ENCODE measurements at places on chromosomes 7 and 10.

- no peak for DNase-seq
These were observed 13.4 kb downstream of the HEPACAM2 start for GRCh38 chr7:93212881-93213280.

DNA sequence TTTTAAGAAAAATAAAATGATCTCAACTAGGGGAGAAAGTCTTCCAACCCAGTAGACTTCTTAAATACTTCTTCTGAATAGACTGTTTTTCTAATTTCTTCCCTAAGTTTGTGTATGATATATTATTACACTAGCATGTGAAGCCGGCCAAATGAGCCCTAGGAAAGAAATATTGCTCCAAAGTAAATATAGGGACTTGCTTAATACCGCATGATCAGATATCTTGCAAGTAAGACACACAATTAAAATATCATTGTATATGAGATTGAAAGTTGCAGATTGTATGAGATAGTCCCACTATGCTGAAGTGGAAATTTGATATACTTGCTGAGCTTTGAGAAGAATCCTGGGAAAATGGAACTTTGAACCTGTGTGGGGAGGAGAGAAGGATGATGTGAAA lies 225.7 kb downstream of the BAMBI start:
- DNase-seq: no peak

DNA sequence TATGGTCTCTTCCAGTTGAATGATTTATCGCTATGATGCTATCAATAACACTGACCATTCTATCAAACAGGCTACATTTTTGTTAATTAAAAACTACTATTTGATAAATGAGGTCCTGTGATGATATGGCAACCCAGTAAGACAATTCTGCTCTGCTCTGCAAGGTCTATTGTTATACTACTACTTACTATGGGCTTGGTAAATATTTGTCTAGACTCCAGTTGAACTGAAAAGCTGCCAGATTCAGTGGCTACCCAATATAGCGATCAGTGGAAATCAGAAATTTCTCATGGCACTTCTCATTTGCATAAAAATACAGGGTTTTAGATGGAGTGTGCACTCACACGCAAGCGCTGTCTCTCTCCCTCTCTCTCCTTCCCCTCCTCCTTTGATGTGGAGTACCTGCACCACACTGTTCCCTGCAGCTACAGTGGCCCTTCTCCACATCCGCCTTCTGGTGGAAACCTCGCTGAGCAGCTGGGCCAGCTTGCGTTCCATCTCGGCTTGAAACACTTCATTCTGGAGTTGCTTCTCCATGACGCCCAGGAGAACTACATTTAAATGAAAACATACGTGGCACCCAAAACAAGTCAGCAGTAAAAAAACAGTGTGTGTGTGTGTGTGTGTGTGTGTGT lies 77.9 kb downstream of the KIAA1549 start:
- DNase-seq: peak; percentile 29

DNA sequence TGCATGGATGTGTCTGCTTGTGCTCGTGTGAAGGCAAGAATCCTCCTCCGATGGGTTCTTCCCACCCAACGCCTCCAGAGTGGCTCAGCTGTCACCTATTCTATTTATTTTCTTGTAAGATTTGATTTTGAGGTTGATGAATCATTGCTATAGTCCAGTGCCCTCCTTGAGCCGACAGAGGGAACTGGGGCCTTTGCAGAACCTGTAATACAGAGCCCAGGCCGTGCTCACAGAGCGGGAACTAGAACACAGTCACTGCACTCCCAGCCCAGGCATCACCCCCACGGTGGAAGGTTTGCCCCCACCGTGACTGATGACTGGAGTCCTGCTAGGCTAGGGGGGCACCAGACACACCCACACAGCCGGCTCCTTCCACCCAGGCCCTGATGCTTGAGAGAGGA lies 2.0 kb downstream of the RARRES2 start:
- DNase-seq: no peak

DNA sequence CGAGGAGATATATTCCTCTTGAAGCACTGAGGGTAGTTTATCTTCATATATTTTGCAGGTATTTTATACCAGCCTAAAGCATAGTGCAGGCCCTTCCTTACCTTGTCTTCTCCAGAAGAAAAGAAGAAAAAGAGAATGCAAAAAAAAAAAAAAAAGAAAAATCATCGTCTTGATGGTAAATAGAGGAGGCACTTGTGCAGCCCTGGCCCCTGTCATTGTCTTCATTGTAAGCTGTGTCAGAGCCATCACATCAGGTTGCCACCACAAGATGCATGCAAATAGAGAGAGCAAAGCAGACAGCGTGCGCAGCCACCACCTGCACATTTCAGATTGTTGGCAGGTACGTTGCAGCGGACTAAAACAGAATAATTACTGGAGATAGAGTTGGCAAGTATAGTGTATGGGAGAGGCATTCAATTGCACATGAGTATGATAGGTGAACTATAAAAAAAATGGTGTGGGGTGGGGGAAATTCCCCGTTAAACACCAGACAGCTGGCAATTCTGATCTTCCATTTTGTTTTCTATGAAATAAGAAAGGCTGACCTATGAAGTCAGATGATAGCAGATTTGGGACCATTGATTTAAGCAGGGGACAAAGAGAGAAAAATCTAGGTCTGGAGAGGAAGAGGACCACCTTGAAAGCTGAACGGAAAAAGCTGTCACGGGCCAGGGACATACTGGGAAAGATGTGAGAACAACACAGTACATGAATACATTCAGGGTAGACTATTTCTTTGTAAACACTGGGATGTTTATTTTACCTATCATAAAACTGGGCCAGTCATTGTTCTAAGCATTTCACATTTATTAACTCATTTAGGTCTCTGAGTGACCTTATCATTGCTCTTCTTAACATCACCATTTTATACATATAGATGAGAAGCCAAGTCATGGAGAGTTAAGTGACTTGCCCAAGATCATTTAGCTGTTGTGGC lies 306.3 kb upstream of the SP8 start:
- DNase-seq: no peak

- DNase-seq: no peak
These were observed 95.4 kb downstream of the HIPK2 start for GRCh38 chr7:139682136-139683013.

GRCh38 chr10:12876266-12876665 lies 125.2 kb downstream of the CCDC3 start:
- DNase-seq: no peak

DNA sequence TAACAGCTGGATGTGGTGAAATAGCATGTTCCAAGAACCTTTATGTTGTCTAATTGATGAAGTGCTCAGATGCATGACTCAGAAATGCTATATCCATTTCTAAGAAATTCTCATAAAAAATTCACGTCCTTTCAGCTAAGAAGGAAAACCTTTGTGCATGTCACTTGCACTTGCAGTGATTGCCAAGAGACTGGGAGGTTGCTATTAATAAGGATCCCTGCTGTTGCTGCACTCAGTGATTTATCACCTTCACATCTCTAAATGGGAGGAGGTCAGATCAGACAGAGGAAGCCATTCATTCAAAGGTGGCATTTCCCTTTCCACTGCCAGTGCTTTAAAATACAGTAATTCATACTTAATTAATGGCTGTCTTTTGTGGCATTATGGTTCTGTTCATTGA lies 89.5 kb downstream of the THSD7A start:
- no peak for DNase-seq

- no peak for DNase-seq
These were observed 56.5 kb upstream of the PAPSS2 start for GRCh38 chr10:87603196-87603595.

Data from stimulated activated CD4-positive, alpha-beta T cell treated with anti-CD3 and anti-CD28 coated beads, TNF-alpha, amount 100 ng/mL, for 1 hour (primary cell).